ENCODE measurements at places on chromosomes 2 and 18. TPM values are rescaled to one million over a fixed set of nuclear protein-coding genes. Genes with fewer than 3 reads are reported as not detected.

DNA sequence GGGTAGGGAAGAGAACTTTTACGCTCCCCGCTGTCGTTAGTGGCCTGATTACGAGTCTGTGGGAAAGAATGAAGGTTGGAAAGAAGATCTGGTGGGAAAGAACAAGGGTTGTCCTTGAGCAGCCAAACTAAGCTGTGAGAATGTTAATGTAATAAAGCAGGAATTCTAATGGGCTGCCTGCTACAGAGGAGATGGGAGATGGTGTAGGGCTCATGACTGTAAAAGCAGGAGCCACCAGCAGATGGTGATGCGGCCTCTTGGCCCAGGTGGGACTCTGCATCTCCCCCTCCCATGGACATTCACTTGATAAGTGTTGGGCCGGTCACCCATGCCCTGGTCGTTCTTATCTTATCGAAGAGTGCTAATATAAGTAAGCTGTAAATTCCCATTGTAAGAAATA, 150.0 kb downstream of the NEDD4L start:
- no peak for ATAC-seq

- no peak for ATAC-seq
These were observed 327.2 kb upstream of the TRIB2 start for GRCh38 chr2:12389344-12390045.

DNA sequence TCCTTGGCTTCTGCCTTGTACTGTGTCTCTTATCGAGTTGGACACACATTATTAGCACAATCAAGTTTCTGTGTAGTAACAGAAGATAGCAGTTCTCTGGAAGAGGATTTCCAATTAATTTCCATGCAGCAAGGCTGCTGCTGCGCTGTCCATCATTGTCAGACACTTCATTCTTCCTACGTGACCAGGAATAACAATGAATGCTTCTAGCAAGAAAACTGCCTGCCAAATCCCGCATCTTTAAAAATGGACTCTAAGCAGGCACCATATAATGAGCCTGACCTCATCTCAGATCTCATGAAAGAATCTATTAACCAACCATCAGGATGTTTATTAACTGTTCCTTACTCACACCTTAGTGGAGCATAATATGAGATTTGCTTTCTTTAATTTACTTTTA, 1067.7 kb upstream of the FAM98A start:
- ATAC-seq = no peak

The PLEK gene
- total RNA-seq = 1.00 TPM

The PRKAG3 gene
- total RNA-seq = not detected

The RDH14 gene
- total RNA-seq = 11.2 TPM

Data from esophagus mucosa (tissue), 1 donor.